ENCODE measurements at places on chromosomes 1 and 21.

DNA sequence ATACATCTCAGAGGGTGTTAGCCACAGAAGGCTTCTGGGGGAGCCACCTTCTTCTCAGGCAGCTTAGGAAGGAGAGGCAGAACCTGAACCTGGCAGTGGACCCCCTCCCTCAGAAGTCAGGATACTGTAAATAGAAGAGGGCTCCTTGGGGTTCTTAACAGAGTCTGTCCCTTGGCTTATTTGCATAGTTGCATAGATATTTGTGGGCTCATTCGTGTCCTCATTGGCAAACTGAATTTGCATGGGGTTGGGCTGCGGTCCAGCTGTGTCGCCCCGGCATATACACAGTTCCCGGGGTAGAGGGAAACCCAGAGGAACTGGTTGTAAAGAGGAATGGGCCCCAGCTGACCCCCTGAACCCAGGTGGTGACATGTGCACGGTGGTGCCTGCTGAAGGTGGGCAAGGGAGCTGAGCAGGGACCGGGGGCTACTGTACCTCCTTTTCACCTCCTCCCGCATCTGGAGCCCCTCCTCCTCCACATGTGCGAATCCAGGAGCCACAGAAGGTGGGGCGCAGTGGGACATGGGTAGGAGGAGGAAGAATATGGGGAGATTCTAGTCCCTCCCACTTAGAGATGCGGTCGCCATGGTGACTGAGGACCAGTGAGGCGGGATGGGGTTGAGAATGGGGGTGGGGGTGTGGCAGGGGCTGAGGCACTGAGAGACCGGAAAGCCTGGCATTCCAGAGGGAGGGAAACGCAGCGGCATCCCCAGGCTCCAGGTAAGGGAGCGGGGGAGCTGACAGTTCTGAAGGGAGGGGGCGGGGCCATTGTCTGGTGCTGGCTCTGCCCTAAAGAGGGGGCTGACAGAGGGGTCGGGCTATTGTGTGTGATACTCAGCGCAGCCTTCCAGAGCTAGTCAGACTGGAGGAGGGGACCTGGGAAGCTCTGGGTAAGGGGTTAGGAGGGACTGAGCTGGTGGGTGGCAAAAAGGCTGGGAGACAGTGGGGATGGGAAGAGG lies 3.7 kb upstream of the SEMA4A start:
- DNase-seq = no peak

- no peak for DNase-seq
Observed at GRCh38 chr1:99557546-99558202, 88.2 kb upstream of the PALMD start.

DNA sequence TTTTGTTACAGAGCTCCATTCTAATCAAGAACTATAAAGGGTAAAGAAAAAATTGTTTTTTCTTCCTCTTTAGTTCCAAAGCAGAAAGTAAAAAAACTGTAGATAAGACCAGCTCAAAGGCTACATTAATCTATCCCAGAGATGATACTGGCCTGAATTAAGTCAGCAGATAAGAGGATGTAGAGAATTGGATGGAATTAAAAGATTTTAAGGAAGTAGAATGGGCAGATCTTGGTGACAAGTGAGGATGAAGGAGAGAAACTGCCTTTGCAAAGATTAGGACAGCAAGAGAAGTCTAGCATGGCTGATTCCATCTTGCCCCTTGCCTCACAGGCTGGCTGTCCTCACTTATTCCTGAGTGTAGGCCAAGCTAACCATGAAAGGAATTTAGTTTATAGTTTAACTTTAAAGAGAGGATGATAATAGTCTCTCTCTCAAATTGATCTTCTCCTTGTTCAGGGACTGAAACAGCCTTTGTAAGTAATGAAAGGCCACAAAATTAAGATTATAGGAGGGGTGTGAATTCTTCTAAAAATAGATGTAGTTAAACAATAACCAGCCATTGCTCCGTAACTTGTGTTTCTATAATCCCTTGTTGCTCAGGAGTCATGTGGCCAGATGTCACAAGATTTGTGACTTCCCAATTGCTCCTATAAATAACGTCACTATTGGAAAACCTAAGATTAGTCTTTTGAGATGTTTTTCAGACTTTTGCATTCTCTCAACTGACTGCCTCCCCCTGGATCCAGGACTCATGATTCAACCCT lies 265.0 kb upstream of the USP24 start:
- no peak for DNase-seq

GRCh38 chr1:84267476-84267875 lies 34.0 kb upstream of the SAMD13 start:
- no peak for DNase-seq

- no peak for DNase-seq
Observed at GRCh38 chr1:226535666-226536065, 12.9 kb upstream of the STUM start.

- DNase-seq = no peak
Observed at GRCh38 chr1:101509370-101509769, 272.6 kb downstream of the S1PR1 start.

GRCh38 chr1:157154940-157155514 lies 16.8 kb upstream of the ETV3 start:
- peak; percentile 71 for DNase-seq

DNA sequence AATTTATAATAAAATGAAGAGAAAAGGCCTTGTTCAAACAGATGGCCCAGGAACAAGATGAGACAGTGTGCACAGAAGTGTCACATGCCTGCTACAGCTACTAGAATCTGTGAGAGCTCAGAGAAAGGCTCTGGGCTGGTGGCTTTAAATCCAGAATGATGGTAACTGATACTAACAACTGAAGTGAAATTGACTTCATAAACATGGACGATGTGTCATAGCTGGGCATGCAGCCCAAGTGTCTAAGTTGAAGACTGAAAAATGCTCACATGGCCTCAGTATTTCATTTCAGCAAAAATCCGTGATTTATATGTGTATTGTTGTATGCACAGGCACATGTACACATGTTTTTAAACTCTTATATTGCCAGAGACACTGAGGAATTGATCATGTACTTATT lies 208.3 kb upstream of the RUNX1 start:
- no peak for DNase-seq

GRCh38 chr1:10679496-10680220 lies 116.8 kb downstream of the CASZ1 start:
- DNase-seq = no peak

GRCh38 chr1:21631944-21632887 lies 36.9 kb downstream of the RAP1GAP start:
- DNase-seq = no peak

- DNase-seq = peak; percentile 49
Observed at GRCh38 chr21:34073749-34074282, 438 bp downstream of the MRPS6 start.

GRCh38 chr1:13224480-13225060 lies 1.4 kb downstream of the PRAMEF18 start:
- no peak for DNase-seq

DNA sequence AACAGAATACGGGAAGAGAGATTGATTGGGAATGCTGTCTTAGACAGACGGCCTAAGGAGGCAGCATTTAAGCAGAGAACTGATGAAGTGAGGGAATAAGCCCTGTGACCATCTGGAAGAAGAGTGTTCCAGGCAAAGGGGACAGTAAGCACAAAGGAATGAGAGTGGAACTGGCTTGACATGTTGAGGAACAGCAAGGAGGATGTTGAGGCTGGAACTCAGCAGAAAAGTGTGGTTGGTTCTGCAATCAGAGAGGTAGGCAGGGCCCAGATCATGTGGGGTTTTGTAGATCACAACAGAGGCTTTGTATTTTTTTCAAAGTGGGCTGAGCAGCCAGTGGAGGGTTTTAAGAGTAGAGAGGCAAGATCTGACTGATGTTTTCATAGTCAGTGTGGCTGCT lies 157.4 kb downstream of the DNM3 start:
- DNase-seq = no peak

GRCh38 chr1:232183266-232183800 lies 446.6 kb downstream of the SIPA1L2 start:
- no peak for DNase-seq

DNA sequence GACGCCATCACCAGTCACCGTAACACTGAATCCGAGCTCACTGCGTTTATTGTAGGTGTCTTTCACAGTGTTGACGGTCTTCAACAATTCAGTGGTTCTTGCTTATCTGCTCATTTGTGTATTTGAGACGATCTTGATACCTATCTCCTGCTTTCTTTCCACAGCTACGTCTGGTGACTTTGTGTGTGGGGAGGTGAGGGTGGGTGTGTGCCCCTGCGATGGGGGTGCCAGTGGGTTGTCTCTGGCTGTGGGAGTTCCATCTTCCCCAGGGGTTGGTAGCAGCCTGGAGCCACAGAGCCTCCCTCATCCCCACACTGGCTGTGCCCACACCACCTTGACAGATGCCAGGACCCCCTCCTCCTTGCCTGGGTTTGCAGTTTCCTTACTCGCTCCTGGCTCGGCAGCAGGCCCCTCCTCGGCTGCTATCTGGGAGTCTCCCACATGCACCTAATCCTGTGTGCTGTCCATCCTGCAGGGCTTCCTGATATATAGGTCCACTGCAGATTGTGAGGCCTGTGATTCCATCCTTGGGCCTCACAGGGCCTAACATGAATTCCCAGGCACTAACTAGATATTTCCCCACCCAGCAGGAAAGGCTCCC lies 6.3 kb upstream of the PARP1 start:
- no peak for DNase-seq

Data from hematopoietic multipotent progenitor cell treated with erythropoietin and hydrocortisone succinate and interleukin-3 and kit ligand, for 17 days (in vitro differentiated cells).